ENCODE measurements at places on chromosomes 3 and 15. TPM values are rescaled to one million over a fixed set of nuclear protein-coding genes. Genes with fewer than 3 reads are reported as not detected.

The C15orf40 gene
- total RNA-seq: 15.0 TPM

The GRAMD2A gene
- total RNA-seq: 0.91 TPM

The IQCF5 gene
- not detected for total RNA-seq

The MST1R gene
- total RNA-seq: 13.1 TPM

The SLC24A1 gene
- 6.0 TPM for total RNA-seq

The PLCH1 gene
- 0.57 TPM for total RNA-seq

The ZBTB47 gene
- 82.0 TPM for total RNA-seq

The GAP43 gene
- 1.1 TPM for total RNA-seq

The GABRR3 gene
- total RNA-seq: not detected

The ITIH1 gene
- not detected for total RNA-seq

The ACKR2 gene
- 3.1 TPM for total RNA-seq

The SAXO2 gene
- 5.1 TPM for total RNA-seq

The MRPS11 gene
- total RNA-seq: 32.2 TPM

The EFCAB12 gene
- 0.10 TPM for total RNA-seq

The CP gene
- total RNA-seq: 225 TPM

The PLOD2 gene
- total RNA-seq: 109 TPM

The LPP gene
- total RNA-seq: 2,536 TPM

The PIF1 gene
- 2.8 TPM for total RNA-seq

The HES1 gene
- 37.8 TPM for total RNA-seq

The PRR20G gene
- total RNA-seq: not detected

The NRROS gene
- total RNA-seq: 17.3 TPM

The MED12L gene
- 2.3 TPM for total RNA-seq

The GRK7 gene
- 0.23 TPM for total RNA-seq

The GATA2 gene
- total RNA-seq: 12.5 TPM

The RHCG gene
- not detected for total RNA-seq

The ACKR4 gene
- total RNA-seq: 15.5 TPM

The SNX22 gene
- total RNA-seq: 0.39 TPM

The UROC1 gene
- total RNA-seq: not detected

The BCHE gene
- total RNA-seq: 4.3 TPM

The CPB1 gene
- 5.0 TPM for total RNA-seq

The CCDC39 gene
- not detected for total RNA-seq

The CELF6 gene
- 1.0 TPM for total RNA-seq

The ARHGAP11A gene
- 2.8 TPM for total RNA-seq

The GOLGA8G gene
- total RNA-seq: not detected

The CLDN11 gene
- 11.9 TPM for total RNA-seq

The ZNF770 gene
- total RNA-seq: 25.5 TPM

The FMN1 gene
- total RNA-seq: 23.4 TPM

The PRSS50 gene
- not detected for total RNA-seq

The MOBP gene
- 0.23 TPM for total RNA-seq

The CEP19 gene
- total RNA-seq: 1.4 TPM

The C3orf52 gene
- total RNA-seq: 16.8 TPM

Measured in aorta (tissue), 5 donors.